Stimulated activated CD4-positive, alpha-beta T cell treated with anti-CD3 and anti-CD28 coated beads, TNF-alpha, amount 100 ng/mL, for 24 hours (primary cell): ENCODE measurements at places on chromosomes 2 and 18.

DNA sequence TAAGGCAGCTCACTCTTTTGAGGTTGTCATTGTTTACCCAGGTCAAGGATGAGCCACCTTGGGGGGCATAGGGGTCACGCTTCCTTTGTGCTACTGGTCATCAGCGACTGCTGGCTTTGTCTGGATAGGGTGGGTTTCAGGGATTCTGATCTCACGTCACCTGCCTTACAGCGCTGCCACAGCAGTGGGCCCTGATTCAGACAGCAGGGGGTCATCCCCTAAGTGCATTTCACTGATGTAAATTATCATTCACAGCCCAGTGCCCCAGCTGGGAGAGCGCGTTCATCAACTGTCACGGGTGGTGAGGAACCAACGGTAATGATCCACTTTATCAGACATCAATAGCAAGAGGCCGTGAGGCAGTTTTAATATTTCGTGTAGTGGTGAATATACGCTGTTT is 291.2 kb downstream of the NEDD4L start:
- DNase-seq = no peak

DNA sequence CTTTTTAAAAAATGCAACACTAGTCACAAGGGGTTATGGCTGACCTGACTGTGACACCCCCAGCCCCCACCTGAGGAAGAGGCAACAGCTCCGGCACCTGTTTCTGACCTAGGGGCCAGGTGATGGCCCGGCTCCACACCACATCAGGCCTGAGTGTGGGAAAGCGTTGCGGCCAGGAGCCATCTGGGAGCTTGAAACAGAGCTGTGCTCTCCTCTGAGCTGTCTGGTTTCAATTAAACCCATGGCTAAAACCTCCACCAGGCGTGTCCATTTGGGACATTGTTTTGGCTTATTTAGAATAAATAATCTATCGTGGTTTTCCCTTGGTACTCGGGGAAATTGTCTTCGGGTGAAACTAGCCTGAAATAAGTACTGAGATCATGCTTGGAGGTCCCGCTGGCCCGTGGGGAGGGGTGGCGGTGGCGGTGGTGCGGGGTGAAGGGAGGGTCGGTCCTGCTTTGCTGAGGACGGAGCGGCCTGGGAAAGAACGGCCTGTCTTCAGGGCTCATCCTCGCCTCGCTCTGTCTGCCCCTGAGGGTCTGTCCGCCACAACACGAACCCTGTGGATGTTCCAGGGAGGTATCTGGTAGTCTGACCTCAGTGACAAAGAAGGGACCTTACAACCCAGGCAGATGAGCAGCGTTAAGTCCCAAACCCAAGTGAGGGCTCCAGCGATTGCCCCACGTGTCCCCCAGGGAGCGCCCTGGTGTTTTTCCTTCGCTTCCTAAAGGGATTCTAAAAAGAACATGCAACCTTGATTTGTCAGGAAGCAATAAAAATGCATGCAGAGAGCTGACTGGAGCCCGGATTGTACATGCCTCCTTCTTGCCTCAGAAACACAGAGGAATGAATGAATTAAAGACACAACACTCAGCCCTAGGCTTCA is 58.7 kb downstream of the IL1RL2 start:
- no peak for DNase-seq

- DNase-seq = no peak
Observed at GRCh38 chr2:72175636-72176035, 28.0 kb upstream of the CYP26B1 start.

DNA sequence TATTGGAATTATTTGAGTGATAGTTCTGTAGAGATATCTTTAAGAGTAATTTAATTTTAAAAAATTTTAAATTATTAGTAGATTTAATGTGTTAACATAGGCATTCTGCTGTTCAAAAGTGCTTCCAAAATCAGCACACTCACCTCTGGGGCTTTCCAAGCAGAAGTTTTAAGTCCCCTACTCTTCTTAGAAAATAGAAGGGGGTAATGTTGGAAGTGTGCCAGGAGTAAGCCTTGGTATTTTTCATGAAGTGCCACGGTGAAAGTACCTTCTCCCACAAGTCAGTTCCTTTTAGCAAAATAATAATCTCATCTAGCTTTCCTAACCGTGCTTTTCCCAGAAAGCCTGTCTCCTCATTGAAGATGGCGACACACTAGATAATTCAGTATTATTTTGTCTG is 3.9 kb upstream of the TNFRSF11A start:
- no peak for DNase-seq

- no peak for DNase-seq
Observed at GRCh38 chr2:173037245-173038120, 38.2 kb upstream of the MAP3K20 start.

- DNase-seq = no peak
Observed at GRCh38 chr2:94870440-94871225, 597 bp upstream of the TEKT4 start.

DNA sequence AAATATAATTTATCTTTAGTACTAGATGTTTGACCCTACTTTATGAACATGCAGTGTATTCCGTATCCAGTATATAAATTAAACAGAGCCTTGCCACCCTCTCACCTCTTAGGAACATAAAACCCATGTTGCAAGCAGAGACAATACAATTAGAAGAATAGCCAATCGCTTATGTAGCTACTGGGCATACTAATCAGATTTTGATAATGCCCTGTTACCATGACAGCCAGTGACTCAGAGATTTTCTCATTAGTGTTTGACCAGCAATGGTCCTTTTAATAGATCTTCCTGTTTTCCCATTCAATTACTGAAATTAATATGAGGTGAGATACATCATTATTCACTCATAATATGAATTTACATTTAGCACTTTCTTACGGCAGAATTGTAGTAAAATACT is 547.3 kb upstream of the VWC2L start:
- DNase-seq = no peak

- DNase-seq = no peak
Observed at GRCh38 chr2:159471340-159471739, 145.0 kb downstream of the BAZ2B start.

- DNase-seq = no peak
Observed at GRCh38 chr2:47595687-47596086, 187.3 kb upstream of the MSH6 start.

GRCh38 chr2:233940376-233941276 is 23.5 kb downstream of the TRPM8 start:
- no peak for DNase-seq

GRCh38 chr2:64017811-64018700 is 1.2 kb downstream of the VPS54 start:
- no peak for DNase-seq

DNA sequence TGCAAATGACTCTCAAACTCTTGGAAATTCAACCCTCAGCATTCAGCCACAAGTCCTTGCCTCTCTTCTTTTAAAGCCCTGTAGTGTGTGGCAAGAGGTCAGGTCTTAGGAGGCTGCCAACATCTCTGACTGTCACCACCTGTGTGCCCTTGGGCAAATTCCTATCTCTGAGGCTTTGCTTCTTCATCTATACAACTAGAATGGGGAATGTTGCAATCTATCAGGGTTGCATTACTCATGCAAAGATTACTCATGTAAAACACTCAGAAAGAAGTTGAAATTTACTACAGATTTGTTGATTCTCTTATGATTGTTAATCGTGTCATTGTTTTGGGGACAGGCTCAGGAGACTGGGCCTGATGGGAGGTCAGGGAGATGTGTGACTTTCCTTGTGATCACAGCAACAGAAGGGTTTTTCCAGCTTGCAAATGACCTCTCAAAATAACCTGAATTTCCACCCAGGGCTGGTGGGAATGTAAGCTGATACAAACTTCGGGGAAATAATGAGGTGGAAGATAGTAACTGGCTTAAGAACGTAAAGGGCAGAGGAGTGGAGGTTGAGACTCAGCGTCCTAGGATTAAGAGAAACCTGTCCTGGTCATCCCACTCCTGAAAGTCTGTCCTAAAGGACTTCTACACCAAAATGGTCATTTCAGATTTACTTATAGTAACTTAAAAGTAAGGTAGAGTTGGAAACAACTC is 32.1 kb upstream of the SIGLEC15 start:
- DNase-seq = no peak

DNA sequence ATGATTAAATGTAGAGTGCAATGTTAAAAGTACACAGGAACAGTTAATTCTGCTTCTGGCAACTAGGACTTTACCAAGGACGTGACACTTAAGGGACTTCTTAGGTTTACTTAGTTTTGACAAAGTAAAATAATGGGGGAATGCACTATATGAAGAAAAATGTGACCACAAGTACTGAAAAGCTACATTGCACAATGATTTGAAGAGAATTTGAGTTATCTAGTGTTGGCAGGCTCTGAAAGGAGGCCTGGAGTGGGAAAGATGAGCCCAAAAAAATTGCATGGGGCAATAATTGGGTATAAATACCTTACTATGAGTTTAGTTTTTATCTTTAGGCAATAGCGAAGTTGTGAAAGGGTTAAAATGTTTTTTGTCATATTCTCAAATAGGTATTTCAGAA is 173.7 kb downstream of the DOK6 start:
- DNase-seq = no peak

- no peak for DNase-seq
Observed at GRCh38 chr2:9288681-9289338, 82.2 kb downstream of the ASAP2 start.

DNA sequence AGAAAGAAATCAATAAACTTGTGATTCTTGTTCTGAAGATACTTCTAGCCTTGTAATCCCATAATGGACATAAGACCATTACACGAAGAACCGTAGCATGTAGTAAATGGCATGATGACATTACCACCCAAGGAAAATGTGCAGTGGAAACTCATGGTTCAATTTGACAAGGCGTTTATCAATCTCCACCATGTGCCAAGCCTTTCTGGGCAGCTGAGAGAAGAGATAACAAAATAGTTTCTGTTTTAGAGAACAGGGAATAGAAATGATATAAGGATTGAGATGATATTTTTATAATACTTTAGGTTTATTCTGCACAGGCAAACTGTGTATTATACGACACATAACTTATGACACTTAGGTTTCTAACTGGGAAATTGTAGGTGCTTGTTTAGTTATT is 19.2 kb downstream of the ABI2 start:
- DNase-seq = no peak

GRCh38 chr2:37904993-37905392 is 20.1 kb upstream of the RMDN2 start:
- DNase-seq = no peak

DNA sequence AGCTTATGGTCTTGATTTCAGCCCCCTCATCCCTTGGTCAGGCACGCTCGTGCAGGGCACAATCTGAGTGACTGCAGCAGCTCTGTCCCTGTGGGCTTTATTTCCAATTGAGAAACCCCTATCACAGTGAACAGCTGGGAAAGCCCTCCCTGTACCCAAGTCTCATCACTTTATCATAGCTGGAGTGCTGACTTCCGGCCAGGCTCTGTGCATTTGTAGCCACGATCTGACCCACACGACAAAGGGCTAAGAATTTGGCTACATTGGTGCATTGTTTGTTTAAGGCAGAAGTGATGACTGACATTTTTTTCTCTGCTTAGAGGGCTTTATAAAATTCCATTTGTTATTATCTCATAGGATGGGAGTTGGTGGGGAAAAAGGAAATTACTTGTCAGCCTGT is 184.4 kb downstream of the KCNS3 start:
- no peak for DNase-seq

- no peak for DNase-seq
Observed at GRCh38 chr2:20190170-20190569, 34.8 kb downstream of the SDC1 start.

GRCh38 chr2:192398236-192398635 is 203.5 kb upstream of the TMEFF2 start:
- no peak for DNase-seq

DNA sequence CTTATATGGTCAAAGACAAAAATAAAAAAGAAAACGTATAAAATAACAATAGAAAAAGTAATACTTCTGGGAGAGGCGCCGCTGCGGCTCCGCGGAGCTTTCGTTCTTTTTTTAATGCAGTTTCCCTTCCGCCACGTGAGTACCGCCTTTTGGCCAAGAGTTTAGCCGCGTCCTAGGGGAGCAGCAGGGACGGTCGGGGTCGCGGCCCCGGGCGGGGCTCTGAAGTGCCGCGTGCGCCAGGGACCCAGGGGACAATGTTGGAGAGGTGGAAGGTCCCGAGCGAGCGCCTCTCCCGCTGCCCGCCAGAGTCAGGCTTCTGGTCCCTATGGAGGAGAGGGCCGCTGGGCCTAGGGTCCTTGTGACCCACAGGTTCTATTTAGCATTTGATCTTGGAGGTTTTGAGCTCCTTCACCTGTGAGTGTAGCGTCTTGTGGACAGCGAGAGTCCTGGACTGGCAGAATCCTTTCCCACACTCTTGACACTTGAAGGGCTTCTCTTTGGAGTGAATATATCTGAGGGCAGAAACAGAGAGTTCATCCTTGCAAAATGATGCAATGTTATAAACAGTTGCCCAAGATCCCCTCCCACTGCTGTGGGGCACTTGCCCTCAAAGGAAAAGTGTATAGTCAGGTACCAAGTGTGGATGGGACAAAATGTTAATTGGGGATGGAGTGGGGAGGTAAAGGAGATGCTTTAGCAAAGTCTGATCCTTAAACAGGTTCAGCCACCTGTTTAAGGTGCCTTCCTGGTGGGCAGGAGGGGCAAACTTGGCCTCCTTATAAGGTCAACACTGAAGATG is 6.3 kb downstream of the OSR1 start:
- no peak for DNase-seq

DNA sequence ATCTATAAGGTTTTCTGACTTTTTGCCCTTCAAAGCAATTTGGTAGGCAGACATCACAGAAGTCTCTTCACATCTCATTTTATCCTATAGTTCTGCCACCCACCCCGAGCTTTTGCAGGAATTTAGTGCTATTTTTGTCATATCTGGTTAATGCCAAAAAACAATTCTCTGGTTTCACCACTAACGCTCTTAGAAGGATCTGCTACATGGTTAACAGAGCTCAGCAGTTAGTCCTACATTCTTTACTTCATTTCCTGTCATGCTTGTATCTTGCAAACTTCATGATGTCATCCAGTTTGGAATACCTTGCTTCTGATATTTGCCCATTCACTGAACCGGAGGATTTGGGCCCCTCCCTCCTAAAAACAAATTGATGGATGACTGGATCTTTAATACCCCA is 116.8 kb upstream of the SERPINE2 start:
- DNase-seq = no peak

- no peak for DNase-seq
Observed at GRCh38 chr18:23053776-23054457, 81.4 kb upstream of the CABLES1 start.
